ENCODE measurements at places on chromosomes 3 and 15.

DNA sequence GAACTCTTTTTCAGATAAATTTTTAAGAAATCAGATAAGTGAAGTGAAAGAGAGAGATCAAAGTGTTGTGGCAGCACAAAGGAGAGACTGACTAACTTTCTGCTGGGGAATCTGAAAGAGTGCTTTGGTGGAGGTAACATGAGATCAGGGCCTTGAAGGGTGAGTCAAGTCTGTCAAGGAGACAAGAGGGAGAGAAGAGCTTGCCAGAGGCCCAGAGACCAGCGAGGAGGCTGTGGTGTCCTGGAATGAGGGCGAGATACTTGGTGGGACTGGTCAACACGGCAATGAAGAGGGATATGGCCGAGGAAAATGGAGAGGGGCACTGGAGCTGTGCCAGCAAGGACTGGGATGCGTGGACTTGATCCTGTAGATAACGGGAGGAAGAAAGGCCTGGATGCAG lies 4.6 kb downstream of the TADA3 start:
- DNase-seq: peak; percentile 58

DNA sequence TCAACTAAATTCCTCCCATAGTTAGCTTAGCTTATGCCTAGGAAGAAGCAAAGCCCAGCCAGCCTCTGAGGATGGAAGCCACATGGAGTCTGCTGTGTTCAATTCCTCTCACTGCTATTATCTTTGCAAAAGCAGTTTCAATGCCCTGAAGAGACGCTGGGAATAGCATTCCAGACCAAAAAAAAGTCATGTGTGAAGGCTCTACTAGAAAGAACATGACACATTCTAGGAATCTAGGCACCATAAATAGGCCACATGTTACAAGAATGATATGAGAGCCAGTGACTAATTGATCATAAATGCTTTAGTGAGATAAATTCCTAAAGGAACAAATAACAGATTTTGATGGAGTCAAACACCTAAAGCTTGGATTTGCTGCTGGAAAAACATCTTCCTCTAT lies 800.8 kb downstream of the TUSC7 start:
- DNase-seq: no peak

DNA sequence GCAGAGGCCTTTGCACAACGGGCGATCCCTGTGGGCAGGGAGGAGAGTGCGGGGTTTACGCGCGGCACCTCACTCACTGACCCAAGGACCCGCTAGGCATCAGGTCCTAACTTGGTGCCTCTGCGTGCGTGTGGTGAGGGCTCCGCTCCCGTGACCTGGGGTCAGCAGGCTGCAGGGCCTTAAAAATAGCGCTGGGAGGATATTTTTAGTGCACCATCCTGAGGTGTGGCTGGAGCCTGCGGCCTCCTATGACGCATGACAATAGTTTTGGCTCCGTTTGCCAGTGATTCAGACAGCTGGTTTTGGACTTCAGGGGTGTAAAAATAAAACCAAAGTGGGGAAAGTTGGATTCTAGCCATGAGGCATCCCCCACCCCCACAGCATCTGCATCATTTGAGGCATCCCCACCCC lies 139.0 kb downstream of the FAM43A start:
- DNase-seq: no peak

GRCh38 chr3:123330441-123330991 lies 118.4 kb downstream of the ADCY5 start:
- DNase-seq: no peak

GRCh38 chr15:80550908-80551260 lies 144.2 kb upstream of the ABHD17C start:
- DNase-seq: no peak

- DNase-seq: no peak
Measured at GRCh38 chr15:74200412-74200815, 2.2 kb downstream of the STRA6 start.

DNA sequence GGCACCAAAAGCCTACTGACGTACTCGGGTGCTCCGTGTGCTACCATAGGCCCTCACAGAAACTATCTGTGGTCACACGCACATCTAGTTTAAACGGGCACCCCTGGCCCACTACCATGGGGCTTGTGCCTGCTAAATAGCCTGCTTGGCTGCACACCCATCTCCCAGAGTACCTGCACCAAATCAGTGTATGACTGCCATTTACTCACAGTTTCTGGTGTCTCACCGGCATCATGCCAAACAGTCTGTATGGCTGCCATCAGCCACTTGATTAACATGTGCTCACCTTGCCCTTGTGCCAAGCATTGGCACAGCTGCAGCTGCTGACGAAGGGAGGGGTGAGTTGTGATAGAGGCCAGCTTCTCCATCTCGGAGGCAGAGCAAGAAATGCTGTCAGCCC lies 232.7 kb downstream of the IGSF11 start:
- no peak for DNase-seq

DNA sequence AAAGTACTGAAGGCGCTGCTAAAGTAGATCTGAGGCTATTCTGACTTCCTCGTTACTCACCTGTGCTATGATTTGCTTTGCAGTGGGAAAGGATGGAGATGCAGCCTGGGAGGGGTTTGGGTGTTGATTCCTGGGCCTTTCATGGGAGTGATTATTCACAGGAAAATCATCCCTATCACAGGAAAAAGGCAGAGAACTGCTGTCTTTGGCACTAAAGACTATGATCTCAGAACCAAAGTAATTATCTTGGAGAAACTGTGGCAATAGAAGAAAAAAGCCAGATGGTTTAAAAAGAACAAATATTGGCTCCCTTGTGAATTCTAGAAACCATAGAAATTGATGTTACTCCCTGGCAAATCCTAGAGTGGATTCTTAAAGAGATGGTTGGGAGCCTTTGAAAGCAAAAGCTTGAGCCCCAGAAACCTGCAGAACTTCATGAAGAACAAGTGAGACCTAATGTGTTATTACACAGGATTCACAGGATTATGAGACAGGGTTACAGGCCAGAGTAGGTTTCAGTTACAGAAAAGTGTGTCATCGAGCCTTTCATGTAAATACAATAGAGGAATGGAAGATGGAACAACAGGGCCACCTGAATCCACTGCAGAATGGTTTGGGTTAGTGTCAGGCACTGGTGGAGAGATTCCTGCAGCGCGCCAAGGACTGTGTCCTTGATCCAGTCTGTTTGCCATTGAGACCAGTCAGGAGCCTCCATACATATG lies 85.7 kb downstream of the OXNAD1 start:
- DNase-seq: no peak

DNA sequence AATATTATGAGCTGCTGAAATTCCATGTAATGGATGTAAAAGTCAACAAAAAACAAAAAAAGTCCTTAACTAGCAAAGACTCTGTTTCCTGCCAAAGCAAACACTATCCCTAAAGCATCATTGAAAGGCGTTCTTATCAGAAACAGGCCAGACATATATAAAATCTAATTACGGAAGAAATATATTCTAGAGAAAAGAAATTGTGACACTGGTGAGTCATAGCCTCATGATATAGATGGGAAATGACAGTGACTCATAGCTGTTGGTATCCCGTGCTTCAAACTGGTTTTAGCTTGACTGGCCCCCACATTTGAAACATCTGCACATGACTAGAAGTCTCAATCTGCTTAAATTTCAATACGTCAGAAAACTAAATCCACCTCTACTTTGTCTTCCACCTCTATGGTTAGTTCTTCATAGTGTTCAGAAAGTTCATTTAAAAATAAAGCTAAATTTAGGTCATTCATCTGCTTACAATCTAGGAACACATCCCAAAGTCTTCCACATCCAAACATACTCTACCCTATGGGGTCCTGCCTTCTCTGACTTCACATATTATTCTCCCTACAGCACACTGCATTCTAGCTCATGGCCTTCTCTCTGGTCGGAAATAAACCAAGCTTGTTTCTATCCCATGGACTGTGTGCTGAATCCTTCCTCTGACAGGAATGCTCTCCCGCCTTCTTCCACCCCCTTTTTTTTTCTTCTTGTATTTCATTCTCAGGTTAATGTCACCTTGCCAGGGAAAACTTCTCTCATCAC lies 456.3 kb upstream of the ARRDC4 start:
- DNase-seq: no peak

DNA sequence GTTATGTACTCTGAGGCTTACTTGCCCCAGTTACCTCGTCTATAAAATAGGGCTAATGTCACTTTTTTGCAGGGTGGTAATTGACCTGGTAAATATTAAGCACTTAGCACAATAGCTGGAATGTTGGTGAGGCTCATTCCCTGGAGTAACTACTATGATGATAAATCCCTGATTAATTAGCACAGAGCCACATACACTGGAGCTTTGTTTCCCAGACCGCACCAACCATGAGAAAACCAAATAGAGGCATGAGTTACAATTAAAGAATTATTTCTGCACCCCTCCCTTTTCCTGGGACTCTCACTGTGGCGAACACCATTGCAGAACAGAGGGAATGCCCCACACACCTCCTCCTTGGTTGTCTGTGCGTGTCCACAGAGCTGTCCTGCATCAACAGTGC lies 76.6 kb upstream of the CPOX start:
- DNase-seq: no peak

DNA sequence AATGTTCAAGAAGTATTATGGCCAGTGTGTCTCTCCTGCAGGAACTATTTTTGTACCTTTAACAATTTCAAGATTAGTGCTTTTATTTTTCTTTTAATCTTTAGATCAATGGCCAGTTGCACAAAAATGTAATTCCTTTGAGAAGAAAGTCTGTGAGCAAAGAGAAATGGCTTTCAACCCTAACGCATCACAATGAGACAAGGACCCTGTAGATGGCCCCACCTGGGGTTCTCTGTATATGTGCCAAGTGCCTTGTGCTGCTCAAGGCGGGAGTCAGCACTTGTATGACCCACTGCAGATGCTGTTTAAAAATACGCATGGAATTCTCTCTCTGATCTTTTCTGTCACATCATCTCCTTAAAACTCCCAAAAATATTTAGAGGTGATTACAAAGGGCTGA lies 453.4 kb downstream of the OCA2 start:
- no peak for DNase-seq

GRCh38 chr3:113890256-113890900 lies 51.8 kb downstream of the GRAMD1C start:
- DNase-seq: no peak

DNA sequence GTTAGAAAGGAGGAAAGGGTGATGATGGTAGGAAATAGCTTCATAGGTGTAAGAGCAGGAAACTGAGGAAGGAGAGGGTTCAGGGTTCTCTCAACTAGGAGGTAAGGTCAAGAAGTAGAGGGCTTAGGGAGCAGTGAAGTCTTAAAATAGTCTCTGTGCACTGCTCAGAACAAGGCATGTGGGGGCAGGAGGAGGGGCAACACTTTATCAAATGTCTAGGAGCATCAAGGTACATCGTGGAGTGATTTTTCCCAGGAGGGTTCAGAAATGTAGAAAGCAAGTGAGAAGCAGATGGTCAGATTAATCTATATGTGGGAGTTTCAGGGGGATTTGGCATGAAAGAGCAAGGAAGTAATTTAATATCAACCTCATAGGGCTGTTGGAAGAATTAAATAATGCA lies 58.8 kb downstream of the TNIK start:
- no peak for DNase-seq

GRCh38 chr3:177813322-177813721 lies 616.0 kb upstream of the TBL1XR1 start:
- no peak for DNase-seq

GRCh38 chr15:82551646-82552247 lies 11.5 kb upstream of the RPS17 start:
- no peak for DNase-seq

DNA sequence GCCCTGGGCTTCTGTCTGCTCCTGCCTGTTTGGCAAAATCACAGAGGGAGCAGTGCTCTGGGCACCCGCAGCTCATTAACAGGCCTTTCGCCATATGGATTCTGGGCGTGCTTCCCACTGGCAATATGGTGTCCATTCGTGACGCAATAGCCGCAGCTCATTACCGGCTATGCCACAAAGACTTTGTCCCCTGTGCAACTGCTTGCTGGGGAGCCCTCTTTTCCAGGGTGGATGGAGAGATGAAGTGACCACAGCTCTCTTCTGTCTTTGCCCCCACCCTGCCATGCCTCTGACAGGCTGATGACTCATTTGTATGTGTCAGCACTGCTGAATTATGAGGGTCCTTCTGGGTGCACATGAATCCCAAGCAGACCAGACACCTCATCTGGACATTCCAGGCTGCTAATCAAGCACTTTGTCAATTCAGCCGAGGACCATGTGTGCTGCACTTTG lies 214.3 kb upstream of the FEZF2 start:
- no peak for DNase-seq

DNA sequence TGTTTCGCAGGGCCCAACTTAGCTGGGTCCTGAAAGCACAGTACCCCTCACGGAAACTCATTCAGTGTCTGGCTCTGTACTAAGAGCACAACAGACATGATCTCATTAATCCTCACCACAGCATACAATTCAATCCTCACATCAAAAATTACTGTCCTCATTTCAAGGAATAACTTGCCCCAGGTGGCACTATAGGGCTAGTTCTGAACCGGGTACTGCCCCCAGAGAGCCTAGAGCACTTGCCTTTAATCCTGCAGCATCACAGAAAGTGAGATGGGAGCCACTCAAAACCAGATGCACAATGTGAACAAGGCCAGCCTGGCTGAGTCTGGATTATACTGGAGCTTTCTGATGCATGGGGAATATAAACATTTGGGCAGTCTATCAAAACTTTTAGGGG lies 122.6 kb downstream of the OSBPL10 start:
- DNase-seq: no peak

DNA sequence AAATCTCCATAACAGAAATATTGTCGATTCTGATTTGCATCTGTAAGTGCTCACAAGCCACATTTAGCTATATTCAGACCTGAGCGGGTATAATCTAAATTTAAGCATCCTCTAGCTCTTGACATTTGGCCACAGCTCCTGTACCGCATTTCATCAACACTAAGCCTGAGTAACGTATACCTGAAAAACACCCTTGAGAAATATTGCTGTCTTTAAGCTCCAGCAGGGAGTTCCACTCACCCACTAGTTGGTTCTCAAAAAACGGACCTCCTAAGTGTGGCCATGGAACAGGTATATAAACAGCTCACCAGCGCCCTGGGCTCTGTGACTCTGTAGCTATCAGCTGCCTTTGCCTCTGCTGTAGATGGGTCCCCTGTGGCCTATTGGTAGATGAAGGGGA lies 80.7 kb downstream of the ABI3BP start:
- DNase-seq: no peak

- no peak for DNase-seq
Measured at GRCh38 chr15:101619615-101619865, 32.6 kb downstream of the TM2D3 start.

DNA sequence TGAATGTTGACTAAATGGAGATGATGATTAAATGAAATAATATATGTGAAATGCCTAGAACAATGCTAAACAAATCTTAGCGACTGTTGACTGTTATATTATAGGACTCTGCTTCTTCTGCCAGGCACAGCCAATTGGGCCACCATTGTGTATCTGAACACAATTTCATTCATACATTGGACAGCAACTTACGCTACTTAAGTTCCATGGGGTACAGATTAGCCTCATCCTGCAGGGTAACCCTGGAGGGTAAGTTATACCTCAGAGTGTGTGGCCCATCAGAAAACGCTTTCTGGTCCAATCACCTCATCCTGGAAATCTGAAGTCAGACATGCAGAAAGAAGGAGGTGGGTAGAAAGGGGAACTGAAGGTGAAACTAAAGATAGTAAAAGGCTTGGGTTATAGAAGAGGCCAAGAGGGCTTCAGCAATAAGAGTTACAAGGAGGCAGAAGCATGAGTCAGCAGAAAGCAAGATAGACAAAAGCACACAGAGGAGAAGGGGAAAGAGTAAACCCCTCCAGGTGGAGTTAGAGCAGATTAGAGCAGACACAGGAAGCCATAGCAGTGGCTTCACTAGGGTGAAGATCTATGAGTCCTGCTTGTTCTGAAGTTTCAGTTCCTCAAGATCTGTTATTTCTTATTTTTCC lies 119.3 kb upstream of the SLC24A5 start:
- DNase-seq: no peak

All from stimulated activated CD8-positive, alpha-beta memory T cell treated with anti-CD3 and anti-CD28 coated beads, Interleukin-4, amount 100 ng/mL, for 48 hours (primary cell).